ENCODE measurements at places on chromosomes 5 and 9.

DNA sequence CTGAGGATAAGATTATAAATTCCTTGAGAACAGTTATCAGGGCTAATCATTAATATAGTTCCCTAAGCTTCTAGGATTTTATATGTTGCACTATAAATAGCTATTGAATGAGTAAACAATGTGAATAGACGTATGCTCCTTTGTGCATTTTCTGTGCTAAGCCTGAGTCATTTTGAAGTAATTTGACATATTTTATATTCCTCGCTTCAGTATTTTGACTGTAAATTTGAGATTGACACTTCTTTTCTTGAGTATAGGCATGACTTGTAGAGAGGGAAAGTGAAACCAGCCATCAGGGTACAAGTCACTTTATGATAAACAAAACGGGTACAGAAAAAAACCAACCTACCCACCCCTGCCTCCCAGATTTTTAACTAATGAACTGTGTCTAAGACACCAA is 367.7 kb upstream of the PRR16 start:
- DNase-seq: no peak

DNA sequence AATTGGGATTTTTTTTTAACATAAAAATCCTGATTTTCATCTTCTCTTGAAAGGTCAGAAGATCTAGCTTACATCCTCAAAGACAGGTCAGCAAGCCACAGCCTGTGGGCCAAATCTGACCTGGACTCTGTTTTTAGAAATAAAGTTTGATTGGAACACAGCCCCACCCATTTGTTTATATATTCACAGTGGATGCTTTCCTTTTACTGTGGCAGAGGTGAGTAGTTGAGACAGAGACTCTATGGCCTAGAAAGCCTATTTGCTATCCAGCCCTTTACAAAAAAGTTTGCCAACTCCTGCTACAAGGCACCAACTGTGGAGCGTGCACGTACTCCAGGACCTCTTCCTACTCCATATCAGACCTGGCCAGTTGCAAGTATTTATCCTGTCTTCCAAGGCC is 13.4 kb upstream of the CCNJL start:
- DNase-seq: no peak

GRCh38 chr5:68141494-68141893 is 74.1 kb upstream of the PIK3R1 start:
- DNase-seq: no peak

- DNase-seq: no peak
Measured at GRCh38 chr9:108668191-108668937, 187.4 kb downstream of the ACTL7B start.

DNA sequence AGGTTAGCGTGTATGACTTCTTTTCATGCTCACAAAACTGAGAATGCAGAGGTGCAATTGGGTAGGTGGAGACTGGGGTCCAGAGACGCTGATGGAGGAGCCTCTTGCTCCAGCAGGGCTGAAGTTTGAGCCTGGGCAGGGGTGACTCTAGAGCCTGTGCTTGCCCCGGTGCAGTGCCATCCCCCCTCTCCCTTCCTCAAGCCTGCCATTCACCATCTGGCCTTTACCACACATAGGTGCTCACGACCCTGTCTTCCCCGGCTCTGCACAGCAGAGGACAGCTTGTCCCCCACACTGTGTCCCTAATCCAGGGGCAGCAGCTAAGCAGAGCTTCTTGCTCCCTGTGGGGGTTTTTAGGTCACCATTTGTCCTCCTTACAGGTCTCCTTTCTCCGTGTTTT is 86.5 kb downstream of the DAP start:
- no peak for DNase-seq

- DNase-seq: no peak
Measured at GRCh38 chr5:1641041-1641440, 117.3 kb upstream of the LPCAT1 start.

DNA sequence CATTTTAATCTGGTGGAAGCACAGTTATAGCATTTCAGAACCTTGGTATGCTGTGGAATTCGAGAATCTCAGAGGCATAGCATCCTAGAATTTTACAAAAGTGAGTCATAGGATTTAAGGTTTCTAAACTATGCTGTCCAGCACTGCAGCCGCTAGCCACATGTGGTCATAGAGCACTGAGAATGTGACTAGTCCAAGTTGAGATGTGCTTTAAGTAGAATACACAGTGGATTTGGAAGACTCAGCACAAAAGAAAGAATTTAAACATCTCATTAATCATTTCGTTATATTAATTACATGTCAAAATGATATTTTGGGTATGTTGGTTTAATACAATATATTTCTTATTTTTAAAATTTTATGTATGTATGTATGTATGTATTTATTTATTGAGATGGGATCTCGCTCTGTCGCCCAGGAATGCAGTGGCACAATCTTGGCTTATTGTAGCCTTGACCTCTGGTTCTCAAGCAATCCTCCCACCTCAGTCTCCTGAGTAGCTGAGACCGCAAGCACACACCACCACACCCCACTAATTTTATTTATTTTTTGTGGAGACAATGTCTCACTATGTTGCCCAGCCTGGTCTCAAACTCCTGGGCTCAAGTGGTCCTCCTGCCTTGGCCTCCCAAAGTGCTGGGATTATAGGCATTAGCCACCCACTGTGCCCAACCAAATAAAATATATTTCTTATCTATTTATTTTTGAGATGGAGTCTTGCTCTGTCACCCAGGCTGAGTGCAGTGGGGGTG is 20.4 kb upstream of the RPS14 start:
- no peak for DNase-seq

GRCh38 chr5:58497921-58498320 is 6.7 kb downstream of the GAPT start:
- DNase-seq: no peak

GRCh38 chr5:131997026-131997726 is 14.3 kb downstream of the ACSL6 start:
- DNase-seq: no peak

DNA sequence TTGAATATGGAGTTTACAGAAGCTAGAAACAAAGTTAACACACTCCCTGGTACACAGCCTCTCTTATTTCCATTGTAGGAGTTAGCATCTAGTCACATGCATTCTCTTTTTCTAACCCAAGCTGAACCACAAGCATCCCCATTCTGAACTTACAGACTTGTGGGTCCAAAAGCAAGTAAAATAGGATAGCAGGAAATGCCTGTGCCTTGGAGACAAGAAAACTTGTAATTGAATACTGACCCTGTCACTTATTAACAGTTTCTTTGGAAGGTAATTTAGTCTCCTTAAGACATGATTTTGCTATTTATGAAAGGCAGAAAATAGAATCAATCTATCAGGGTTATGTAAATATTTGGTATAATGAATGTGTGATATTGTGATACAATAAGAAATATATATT is 353.6 kb downstream of the TLE4 start:
- no peak for DNase-seq

GRCh38 chr5:6427694-6428093 is 21.0 kb upstream of the UBE2QL1 start:
- DNase-seq: no peak

GRCh38 chr5:143494162-143494561 is 90.7 kb upstream of the NR3C1 start:
- no peak for DNase-seq

- DNase-seq: no peak
Measured at GRCh38 chr9:122378236-122378635, 7.4 kb downstream of the PTGS1 start.

DNA sequence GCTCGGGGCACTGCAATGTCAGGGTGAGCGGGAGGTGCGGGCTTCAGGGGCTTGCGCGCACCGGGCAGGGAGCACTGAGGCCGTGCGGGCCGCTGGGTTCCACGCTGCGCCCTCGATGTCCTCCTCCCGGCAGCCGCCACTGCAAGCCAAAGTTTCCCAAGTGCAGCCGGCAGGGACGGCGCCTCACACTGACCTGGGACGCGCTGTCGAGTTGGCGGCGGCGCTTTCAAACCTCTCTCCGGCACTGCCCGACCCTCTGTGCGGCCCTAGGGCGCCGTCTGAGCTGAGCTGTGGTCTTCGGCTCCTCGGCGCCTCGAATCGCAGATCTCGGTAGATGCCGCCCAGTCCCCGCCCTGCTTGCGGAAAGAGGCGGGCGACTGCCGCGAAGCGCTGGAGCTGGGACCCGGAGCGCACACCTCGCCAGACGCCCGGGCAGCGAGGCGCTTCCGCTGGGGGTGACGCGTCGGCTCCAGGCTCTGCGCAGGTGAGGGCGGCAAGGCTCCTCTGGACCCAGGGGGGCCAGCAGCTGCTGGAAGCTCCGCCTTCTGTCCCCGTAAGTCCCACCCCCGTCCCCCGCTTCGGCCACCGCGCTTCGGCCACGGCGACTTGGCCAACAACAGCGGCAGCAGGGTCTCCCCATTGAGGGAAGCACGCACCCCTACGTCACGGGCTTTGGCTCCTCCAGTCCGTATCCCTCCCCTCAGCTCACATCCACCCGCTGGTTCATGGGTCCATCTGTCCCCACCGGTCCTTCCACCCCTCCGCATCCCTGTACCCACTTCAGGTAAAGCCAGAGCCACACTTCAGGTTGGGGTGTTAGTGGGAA is at the start of gene ANKRD34B:
Gene ANKRD34B (minus strand): TSS at position 320 of the 826 bp plus-strand sequence. CDS start 10,261 bp downstream, outside the sequence.
- no peak for DNase-seq

DNA sequence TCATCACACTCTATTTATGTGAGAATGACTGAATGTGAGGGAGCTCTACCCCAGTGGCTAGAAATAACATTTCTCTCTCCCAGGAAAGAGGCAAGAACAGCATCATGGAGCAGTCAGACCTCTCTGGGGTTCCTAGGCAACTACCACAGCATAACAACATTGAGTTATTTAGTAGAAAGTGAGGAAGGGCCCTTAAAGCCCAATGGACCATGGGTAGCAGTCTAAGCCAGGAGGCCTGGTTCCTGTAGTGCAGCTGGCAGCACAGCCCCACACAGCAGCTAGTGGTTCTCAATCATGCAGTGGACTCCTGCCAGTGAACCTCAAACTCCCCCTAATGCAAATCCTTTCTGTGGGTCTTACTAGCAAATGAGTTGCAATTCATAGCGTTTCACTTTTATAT is 55.3 kb downstream of the SPEF2 start:
- DNase-seq: no peak

DNA sequence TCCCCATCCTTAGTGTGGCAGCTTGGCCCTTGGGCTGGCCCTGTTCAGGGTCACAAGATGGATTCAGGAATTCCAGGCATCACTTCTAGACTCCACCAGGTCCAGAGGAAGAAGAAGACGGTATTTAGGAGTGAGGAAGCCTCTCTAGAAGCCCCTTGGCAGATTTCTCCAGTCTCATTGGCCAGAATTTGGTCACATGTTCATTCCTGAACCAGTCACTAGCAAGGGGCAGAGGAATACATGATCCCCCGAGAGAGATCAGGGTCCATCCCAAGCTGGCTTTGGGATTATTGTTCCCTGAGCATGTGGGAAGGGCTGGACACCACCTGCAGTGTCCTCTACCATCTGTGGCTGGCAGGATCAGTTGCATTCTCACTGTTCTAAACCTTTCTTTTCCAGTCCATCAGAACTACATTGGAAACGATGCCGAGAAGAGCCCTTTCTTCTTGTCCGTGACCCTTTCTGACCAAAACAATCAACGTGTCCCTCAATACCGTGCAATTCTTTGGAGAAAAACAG is 48.5 kb downstream of the GARNL3 start:
- DNase-seq: no peak

- no peak for DNase-seq
Measured at GRCh38 chr5:180607861-180608571, 16.7 kb upstream of the SCGB3A1 start.

GRCh38 chr9:108803428-108804065 is 52.2 kb downstream of the ACTL7B start:
- DNase-seq: no peak

DNA sequence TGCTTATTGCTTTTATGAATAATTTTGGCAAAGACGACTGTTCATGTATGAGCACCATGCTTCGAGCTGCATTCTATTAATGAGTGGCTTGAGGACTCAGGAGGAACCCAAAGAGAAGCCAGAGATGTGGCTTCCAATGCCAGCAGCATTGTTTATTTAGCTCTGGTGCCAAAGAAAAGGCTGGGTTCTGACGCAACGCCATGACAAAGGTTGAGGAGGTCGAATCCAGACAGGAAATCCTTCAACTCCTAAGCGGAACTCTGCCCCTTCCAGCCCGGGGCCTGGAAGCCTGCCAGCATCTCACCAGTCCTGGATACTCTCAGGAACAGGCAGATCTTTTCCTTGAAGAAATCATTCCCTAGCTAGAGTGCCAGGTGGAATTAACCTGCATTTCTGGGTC is 104.4 kb downstream of the ARHGAP26 start:
- DNase-seq: no peak

DNA sequence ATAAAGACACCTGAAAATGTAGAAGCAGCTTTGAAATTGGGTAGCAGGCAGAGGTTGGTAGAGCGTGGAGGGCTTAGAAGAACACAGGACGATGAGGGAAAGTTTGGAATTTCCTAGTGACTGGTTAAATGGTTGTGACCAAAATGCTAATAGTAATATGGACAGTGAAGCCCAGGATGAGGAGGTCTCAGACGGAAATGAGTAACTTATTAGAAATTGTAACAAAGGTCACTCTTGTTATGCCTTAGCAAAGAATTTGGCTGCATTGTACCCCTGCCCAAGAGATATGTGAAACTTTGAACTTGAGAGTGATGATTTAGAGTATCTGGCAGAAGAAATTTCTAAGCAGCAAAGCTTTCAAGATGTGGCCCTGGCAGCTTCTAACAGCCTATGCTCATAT is 382.5 kb downstream of the KCNN2 start:
- no peak for DNase-seq

DNA sequence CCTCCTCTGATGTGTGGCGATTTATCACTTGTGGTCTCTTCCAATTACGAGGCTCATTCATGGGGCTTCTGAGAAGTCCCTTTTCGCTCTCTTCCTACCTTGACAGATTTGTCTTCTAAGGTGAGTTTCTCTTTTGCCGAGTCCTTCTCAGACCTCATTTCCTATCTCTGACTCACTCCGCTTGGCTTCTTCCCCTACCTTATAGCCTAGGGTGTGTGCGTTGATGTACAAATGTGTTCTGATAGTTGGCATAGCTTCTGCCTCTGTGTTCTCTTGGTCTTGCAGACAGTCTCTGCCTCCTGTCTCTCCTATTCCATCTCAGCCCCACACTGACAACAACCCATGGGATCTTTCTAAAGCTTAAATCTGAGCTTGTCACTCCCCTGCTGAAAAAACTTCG is 56.9 kb upstream of the SHB start:
- no peak for DNase-seq

GRCh38 chr5:107957051-107957450 is 286.3 kb upstream of the EFNA5 start:
- DNase-seq: no peak

- no peak for DNase-seq
Measured at GRCh38 chr5:32975656-32976375, 264.7 kb downstream of the NPR3 start.

DNA sequence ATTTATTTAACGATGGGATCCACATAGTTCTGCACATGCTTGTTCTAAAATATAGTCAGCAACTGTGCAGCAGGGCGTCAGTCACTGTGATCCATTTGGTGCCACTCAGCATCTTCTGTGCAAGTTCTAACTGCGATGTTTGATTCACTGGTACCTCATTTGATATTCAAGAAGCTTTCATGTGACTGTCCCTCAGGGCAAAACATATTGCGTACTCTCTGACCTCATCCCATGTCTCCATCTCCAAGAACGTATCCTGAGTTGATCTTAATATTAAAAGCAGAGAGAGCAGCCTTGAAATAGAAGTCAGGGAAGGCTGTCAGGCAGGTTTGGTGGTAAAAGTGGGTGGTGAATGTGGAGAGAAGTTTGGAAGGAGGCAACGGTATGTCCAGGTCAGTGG is 116.5 kb upstream of the ATP10B start:
- no peak for DNase-seq
